CD4-positive, alpha-beta T cell treated with Interferon alpha-2 for 1 hour (primary cell): ENCODE measurements at places on chromosomes 5 and 9.

- DNase-seq: no peak
Observed at GRCh38 chr9:126219166-126219565, 107.5 kb upstream of the MVB12B start.

- DNase-seq: no peak
Observed at GRCh38 chr5:109920736-109921135, 231.0 kb downstream of the MAN2A1 start.

DNA sequence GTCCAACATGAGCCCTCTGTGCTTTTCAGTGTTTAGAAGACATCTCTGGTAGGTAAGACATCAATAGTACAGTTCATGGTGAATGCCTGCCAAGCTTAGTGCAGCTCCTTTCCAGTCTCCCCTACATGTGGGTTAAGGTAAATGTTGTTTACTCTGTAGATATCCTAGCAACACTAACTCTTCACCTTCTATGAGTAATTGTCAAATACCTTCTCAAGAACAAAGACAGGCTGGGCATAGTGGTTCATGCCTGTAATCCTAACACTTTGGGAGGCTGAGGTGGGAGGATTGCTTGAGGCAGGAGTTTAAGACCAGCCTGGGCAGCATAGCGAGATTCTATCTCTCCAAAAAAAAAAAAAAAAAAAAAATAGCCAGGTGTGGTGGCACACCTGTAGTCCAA, 18.7 kb upstream of the RASGRF2 start:
- DNase-seq: no peak

GRCh38 chr5:146852089-146852488, 26.5 kb downstream of the PPP2R2B start:
- no peak for DNase-seq

DNA sequence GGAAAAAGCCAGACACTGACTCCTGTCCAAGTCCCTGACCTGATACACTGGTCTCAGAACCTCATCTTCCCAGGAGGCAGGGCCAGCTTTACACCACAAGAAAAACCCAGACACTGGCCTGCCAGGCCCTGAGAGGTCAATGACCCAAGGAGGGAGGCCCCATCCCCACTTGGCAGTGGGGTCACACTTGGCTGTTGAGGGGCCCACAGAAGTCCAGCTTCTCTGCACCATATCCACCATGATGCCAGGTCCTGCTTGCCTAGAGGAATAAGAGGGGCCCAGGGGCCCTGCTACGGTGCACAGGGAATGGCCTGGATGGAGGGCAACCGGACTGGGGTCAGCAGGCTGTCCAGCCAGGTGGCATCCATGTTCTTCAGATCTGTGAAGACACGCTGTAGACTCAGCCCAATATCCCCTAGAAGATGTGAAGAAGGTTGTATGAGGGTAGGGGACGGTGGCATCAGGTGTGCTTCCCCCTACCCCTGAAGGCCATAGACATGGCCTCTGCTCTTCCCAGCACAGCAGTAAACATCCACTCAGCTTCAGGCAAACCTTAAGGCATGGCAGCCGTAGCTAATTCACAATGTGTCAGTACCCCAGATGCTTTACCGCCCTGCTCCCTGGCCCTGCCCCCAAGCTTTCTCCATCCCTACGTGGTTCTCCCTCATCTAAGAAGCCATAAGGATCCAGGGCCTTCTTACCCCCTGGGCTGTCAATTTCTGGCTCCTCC, 6.7 kb downstream of the IRF1 start:
- DNase-seq: peak; percentile 45

- DNase-seq: no peak
Observed at GRCh38 chr9:17837965-17838364, 259.1 kb downstream of the SH3GL2 start.

GRCh38 chr9:130921300-130921988, 17.6 kb downstream of the FIBCD1 start:
- no peak for DNase-seq

GRCh38 chr9:22773501-22774220, 327.0 kb downstream of the DMRTA1 start:
- DNase-seq: no peak

DNA sequence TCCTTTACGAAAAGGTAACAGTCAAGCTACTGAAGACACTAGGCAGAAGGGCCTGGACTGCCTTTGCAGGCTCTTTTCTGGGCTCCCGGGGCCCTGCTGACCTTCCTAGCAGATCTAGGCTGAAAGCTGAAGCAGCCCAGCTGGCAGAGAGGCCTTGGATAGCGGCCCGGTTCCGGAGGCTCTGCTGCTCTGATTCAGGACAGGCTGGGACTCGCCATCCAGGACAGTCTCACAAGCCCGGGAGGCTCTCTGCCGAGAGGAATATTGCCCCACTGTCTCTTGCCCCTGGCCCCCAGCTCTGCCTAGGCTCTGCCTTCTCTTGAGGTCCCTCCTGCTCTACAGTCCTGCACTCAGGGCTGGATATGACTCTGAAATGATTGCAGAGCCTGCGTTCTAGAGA, 67.8 kb downstream of the PSD2 start:
- no peak for DNase-seq

GRCh38 chr5:91787718-91788117, 404.6 kb upstream of the ARRDC3 start:
- DNase-seq: no peak

GRCh38 chr5:163993126-163993525, 487.7 kb downstream of the MAT2B start:
- DNase-seq: no peak

- DNase-seq: no peak
Observed at GRCh38 chr5:72954389-72954788, 1.5 kb upstream of the FCHO2 start.

DNA sequence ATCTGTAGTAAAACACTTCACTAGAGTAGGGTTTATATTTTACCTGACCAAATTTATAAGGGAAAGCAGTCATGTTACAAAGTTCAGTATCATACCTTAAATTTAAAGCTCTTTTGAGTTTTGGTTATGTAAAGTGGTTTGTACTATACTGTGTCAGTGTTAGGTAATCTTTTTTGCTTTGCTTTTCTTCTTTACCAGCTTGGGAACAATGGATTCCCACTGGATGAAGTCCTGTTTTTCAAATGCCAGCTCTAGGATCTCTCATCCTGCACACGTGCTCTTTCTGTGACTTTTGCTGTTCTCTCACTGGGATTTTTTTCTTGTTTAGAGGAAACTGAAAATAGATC, 15.9 kb downstream of the CYSTM1 start:
- DNase-seq: no peak

DNA sequence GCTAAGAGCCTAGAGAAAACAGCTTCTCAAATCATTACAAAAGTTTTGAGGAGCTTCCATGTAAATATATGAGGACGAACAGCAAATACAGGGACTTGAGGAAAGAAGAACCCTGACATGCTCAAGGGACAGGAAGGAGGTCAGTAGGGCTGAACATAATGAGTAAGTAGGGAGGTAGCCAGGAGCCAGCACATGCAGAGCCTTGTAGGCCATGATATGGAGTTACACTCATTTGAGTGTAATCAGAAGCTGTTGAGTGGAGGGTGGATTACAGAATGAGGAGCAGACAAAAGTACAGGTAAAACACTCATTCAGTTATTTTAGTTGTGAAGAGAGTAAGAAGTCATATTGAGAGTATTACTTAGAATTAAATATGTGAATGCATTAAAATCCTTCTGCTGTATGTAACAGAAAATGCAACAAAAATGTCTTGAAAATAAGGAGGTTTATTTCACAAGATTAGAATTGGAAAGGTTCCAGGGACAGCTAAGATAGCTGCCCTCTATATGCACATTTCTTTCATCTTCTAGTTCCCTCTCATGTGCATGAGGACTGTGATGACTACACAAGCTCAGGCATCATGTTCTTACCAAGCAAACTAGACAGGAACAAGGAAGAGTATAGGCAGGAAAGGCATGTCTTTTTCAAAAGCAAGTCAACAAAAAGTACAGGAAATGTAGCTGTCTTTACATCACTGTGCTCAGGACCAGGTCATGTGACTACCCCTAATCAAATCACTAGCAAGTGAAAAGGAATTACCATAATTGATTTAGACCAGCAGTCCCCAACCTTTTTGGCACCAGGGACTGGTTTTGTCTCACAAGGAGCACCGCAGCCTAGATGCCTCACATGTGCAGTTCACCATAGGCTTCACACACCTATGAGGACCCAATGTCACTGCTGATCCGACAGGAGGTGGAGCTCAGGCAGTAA, 87.2 kb downstream of the TMEM232 start:
- no peak for DNase-seq

- no peak for DNase-seq
Observed at GRCh38 chr5:138028971-138029365, 3.9 kb downstream of the FAM13B start.

DNA sequence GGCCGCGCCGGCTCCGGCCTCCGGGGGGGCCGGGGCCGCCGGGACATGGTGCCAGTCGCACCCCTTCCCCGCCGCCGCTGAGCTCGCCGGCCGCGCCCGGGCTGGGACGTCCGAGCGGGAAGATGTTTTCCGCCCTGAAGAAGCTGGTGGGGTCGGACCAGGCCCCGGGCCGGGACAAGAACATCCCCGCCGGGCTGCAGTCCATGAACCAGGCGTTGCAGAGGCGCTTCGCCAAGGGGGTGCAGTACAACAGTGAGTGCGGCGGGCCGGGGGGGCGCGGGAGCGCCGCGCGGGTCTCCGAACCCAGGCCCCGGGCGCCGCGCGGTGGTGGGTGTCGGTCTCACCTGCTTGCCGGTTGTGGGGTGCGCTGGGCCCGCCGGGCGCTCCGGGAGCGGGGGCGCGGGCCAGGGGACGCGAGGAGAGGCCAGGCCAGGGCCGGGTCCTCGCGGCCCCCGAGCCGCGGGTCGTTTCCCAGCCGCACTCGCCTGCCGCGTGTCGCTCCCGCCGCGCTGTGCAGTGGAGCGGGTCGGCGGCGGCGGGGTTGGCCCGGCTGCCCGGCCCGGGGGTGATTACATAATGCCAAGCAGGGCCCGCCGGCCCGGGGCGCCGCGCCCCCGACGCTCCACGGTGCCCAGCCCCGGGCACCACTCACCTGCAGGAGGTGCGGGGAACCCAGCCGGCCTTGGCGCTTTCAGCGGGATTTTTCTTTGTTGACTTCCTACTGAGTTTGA, 492 bp downstream of the RABL6 start:
- DNase-seq: peak; percentile 30

GRCh38 chr5:43639566-43639965, 36.6 kb downstream of the NNT start:
- no peak for DNase-seq

- DNase-seq: no peak
Observed at GRCh38 chr9:105076729-105077128, 148.8 kb upstream of the ABCA1 start.

DNA sequence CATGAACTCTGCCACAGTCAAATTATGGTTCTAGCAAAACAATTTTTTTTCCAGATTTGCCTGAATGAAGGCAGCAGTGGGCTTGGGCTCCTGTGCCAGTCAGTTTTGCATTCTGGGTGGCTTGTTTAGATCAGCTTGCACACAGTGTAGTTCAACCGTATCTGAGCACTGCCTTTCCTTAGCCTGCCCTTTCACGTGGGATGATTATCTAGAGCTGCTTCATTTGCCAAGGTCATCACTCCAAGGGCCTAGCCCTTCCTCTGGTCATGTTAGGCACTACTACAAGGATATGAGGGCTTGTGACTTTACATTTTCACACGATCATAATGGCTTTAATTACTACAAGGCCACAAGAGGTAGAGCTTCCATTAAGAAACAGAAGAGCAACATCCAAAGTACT, 150.6 kb upstream of the EFNA5 start:
- DNase-seq: no peak
